ENCODE measurements at places on chromosomes 13 and 19.
A peak's percentile ranks its signal among the peaks of the same experiment; 100 is the strongest.

DNA sequence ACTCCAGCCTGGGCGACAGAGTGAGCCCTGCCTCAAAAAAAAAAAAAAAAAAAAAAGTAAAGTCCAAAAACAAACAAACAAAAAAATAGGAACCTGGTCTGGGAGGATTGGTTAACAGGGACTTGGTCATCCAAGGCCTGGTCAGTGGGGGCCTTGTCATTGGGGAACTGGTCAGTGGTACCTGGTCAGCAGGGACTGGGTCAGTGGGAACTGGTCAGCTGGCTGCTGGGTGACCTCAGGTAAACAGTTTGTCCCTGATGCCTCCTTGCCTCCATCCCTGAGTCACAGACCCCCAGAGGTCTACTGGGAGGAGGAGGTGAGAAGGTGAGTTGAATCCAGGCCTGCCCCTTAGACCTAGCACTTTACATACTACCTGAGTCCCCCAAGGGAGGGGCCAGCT is 5.7 kb upstream of the ZNF14 start:
- DNase-seq = no peak

DNA sequence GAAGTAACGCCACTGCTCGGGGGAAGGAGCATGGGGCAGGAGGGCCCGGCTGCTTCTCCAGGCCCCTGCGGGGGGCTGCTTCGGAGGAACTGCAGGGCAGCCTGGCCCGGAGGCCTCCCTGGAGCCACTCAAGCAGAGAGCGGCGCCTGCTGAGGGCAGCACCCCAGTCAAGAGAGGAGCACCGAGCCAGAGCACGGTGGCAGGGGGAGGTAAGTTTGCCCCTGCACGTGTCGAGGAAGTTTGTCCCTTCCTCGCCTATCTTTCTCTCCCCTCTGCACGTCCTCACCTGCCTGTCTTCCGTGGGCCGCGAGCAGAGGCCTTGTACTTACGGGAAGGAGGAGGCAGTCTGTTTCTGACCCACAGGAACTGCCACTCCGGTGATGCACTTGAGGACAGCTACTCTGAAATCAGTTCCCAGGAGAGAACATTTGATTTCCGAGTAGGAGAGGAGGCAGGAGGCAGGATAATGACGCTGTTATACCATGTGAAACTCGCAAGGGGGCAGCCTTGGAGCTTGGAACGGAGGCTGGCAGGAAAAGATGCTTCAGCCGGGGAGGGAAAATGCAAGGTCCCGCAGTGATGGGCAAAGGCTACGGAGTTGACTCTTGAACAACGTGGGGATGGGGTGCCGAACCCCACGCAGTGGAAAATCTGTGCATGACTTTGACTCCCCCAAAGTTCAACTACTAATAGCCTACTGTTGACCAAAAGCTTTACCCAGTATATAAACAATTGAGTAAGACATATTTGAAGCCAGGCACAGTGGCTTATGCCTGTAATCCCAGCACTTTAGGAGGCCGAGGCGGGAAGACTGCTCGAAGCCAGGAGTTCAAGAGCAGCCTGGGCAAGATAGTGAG is 5.0 kb downstream of the FFAR1 start:
- peak; percentile 26 for DNase-seq

GRCh38 chr13:95445131-95445530 is 107.4 kb upstream of the CLDN10 start:
- no peak for DNase-seq

DNA sequence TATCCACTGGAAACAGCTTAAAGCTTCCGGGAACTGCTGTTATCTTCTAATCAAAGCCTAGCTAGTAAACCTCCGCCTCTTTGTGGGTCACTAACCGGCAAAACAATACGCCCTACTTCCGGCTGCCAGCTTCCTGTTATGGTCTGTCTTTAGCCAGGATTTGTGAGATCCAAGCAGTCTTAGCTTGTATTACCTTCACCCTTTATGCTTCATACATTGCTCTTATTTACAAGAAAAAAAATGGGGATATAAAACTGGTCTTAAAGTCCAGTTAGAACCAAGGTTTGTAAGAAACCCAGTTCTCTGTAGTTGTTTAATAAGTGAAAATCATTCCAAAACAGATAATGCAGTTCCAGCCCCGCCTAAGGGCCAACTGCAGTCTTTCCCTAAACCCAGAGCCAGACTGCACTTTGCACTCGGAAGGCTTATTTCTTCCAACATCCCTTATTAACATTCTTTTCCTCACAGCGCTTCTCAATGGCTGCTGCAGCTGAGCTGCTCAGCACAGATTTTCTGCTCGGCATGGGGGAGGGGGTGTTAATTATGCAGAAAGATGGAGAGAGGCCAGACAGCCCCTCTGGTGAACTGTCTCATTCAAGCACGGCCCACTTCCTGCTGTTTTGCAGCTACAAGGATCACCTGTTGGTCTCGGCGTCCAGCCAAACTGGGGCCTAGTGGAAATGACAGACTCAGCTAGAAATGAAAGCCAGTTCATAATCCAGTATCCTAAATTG is 368.4 kb downstream of the KLF12 start:
- DNase-seq = peak; percentile 12

DNA sequence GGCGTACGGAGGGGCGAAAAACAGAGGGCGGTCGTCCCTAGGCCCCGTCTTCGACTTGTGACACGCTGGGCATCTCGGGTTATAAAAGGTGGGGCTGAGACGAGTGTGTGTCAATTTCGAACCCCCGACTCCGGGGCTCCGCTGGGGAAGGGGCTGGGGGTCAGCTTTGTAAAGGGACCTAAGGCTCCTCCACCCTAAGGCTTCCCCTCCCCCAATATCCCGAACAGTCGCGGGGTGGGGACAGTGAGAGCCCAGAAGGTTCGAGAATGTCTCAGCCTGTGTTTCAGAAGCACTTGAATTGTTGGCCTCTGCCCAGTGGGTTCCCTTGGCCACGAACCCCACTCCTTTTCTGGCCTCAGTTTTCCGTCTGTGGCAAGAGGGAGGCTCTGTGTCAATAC is 450 bp downstream of the SELENOW start:
- no peak for DNase-seq

DNA sequence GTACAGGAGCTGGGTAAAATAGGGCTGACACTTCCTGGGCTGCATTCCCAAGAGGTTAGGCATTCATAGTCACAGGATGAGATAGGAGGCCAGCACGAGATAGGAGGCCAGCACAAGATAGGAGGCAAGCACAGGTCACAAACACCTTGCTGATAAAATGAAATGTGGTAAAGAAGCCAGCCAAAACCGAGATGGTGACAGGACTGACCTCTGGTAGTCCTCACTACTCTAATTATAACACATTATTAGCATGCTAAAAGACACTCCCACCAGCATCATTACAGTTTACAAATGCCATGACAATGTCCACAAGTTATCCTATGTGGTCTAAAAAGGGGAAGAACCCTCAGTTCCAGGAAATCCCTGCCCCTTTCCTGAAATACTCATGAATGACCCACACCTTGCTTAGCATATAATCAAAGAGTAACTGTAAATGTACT is 20.9 kb upstream of the IGSF23 start:
- no peak for DNase-seq

DNA sequence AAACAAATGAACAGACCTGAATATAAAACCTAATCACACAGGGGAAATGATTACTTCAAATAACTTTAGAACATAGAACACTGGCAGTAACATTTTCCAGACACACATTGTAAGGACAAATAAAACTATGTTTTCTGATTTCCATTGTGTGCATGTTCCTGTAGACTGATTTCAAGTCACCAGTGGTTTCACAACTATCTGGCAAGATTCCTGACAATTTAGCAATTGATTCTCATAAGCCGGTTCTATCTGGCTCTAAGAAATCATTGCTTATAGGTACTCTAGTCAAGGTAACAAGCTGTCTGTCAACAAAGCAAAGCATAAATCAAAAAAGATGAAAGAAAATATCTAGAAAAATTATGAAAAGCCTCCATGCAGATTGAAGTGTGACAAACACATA is 19.6 kb upstream of the PCCA start:
- no peak for DNase-seq

DNA sequence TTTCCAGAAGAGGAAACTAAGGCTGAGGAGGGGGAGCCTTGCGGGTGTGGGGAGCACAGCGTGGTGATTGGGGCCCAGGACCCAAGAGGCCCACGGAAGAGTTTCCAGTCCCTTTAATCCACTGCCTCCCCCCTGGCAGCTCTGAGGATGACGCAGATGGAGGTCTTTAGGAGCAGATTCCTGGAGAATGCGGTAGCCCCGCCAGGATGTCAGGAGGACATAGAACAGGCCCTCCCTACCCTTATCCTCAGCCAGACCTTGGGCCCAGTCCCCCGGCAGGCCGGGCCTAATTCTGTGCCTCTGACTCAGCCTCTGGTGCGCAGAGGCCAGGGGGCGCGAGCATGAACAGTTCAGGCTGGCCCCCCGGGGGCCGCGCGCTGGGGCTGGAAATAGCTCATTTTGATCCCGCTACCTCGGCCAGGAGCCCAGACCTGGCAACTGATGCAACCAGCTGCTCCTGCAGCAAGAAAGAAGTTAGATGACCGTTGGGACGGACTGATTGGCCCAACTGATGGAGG is 461 bp upstream of the HSPB6 start:
- no peak for DNase-seq

- DNase-seq = no peak
Observed at GRCh38 chr13:51865838-51866237, 4.1 kb downstream of the CCDC70 start.

DNA sequence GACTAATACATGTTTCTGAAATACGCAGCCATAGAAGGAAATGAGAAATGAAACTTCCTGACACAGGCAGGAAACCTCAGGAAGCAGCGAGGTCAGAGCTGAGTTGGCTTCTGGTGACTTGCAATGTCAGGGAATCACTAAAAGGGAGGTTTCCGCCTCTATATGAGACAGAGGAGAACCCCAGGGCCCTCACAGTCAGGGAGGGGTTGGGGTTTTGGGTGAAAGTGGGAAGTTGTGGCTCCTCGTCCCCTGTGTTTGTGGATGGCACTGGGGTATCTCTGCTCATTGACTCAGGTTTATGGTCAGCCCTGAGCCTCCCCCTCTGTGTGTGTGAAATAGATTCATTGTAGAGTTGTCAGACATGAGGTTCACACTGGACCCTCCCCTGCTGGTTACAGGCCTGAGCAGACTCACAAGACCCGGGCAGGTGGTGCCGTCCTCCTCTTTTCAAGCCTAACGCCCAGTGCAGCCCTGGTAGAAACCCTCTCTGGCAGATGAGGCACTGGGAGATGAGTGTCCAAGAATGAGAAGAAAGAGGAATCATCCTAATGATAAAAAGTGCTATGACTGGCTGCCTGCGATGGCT is 5.5 kb upstream of the LILRA6 start:
- no peak for DNase-seq

GRCh38 chr19:13583114-13583513 is 76.8 kb upstream of the CACNA1A start:
- no peak for DNase-seq

DNA sequence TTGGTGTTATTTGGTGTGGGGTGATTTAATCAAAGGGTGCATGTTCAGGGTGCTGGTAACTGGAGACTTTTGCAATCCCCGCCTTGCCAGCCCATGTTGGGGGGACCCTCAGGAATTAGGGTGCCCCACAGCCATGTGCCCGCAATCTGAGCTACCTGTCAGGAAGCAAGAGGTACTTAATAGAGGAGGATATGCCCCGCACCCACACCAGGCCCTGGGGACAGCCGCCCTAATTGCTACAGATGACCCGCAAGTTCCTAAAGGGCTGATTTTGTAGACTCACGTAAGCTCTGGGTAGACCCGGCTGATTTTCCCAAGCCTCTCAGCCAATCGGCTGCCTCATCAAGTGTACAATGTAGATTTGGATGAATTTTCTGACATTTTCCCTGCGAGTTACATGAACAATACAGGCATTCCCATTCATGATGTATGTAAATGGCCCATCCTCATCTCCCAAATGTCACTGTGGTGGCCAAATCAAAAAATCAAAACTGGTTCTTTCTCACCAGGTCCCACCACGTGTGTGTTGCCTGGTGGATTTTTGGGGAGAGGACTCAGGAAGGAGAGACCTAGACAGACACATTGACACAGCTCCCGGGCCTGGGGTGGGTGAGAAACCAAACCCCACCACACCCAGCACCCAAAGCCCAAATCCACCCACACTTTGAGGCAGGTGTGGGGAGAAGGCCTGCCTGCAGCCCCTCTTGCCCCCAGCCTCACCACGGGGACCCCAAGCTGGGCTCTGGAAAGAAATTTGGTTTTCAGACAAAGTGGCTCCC is 119.2 kb upstream of the SPACA7 start:
- no peak for DNase-seq

DNA sequence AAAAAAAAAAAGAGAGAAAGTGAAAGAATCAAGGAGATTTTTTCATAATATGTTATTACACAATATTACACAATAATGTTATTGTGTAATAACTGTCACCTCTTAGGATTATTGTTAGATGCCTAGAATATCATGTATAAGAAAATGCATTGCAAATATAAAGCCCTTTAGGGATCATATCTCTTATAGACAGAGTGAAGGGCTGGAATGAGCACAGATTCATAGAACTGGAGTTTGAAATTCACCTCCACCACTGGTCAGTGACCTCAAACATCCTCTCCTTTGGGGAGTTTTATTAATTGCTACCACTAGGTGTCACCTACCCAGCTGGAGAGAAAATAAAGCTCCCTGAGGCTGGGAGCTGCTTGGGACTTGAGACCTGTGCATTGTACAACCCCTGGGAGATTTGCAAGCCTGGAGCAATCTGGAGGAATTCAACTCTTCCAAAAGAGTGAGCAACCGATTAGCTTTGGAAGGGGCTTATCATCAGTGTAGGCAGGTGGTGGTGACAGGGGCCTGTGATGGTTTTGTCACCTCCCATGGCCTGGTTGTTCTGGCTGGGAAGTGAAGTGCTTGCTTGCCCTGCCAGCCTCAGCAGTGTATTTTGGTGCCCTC is 30.3 kb upstream of the FRY start:
- no peak for DNase-seq

GRCh38 chr13:29679396-29680053 is 84.0 kb upstream of the SLC7A1 start:
- no peak for DNase-seq

GRCh38 chr19:39941151-39941550 is 6.7 kb upstream of the FCGBP start:
- no peak for DNase-seq

- no peak for DNase-seq
Observed at GRCh38 chr13:49566461-49566860, 18.9 kb downstream of the RCBTB1 start.

GRCh38 chr19:35793381-35794165 is 18.2 kb downstream of the ARHGAP33 start:
- no peak for DNase-seq

GRCh38 chr13:39803156-39803555 is 147.7 kb downstream of the COG6 start:
- DNase-seq = no peak

- no peak for DNase-seq
Observed at GRCh38 chr19:31543456-31543855, 194.2 kb upstream of the TSHZ3 start.

- no peak for DNase-seq
Observed at GRCh38 chr13:113582841-113583631, 1.5 kb upstream of the TFDP1 start.

- DNase-seq = no peak
Observed at GRCh38 chr13:52164989-52165388, 5.6 kb upstream of the NEK3 start.

DNA sequence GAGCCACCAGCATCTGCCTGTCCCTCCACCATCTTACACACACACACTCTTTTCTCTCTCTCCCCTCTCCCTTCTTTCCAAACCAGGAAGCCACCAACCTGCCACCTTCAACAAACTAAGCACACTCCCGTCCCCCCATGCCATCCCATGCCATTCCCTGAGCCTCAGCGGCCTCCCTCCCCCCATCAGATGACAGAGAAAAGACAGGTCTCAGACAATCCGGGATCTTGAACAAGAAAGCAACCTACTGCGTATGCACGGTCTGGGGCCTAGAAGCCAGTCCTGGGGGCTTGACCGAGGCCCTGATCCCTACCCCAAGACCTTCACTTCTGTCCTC is 19.4 kb downstream of the AKT2 start:
- DNase-seq = no peak
